Prostate gland (tissue), 2 donors: ENCODE measurements at places on chromosomes 5 and 9. TPM values are rescaled to one million over a fixed set of nuclear protein-coding genes. Genes with fewer than 3 reads are reported as not detected.

The C9orf50 gene
- not detected for total RNA-seq

GRCh38 chr9:98104445-98104881 lies 14.6 kb downstream of the TRIM14 start:
- no peaks in the 10 kb centered on the region for H3K27me3 ChIP-seq
- no peaks in the 10 kb centered on the region for H3K36me3 ChIP-seq
- peak overlapping the region; percentile 77 for H3K27ac ChIP-seq
- DNase-seq, result no peak
- no peak overlapping the region for H3K4me3 ChIP-seq

- H3K27me3 ChIP-seq, result no peaks in the 10 kb centered on the region
- no peaks in the 10 kb centered on the region for H3K36me3 ChIP-seq
- H3K4me1 ChIP-seq, result peaks cover 5% of the 10 kb centered on the region
- no peak for DNase-seq
Measured at GRCh38 chr5:80165452-80165851, 90.4 kb downstream of the SERINC5 start.

DNA sequence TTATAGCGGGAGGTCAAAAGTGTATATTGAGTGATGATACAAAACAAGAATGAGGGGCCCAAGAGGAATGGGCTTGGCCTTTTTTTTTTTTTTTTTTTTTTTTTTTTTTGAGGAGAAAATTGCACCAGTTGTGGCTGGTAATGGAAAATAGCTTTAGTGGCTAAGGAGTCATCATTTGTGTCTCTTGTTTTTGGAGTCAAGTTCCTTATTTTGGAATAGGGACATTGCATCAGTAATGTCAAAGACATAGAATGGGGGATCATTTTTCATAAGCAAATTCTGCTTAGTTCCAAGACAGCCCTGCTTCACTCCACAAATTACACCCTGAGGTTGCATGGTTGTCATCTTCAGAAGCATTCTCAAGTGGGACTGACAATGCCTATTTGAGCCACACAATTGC lies 137.4 kb downstream of the STK32A start:
- H3K36me3 ChIP-seq, result no peaks in the 10 kb centered on the region
- no peak for DNase-seq
- H3K27me3 ChIP-seq, result peaks cover 3% of the 10 kb centered on the region
- no peak overlapping the region for H3K27ac ChIP-seq
